ENCODE measurements at places on chromosomes 12 and 14. TPM values are rescaled to one million over a fixed set of nuclear protein-coding genes. Genes with fewer than 3 reads are reported as not detected.

DNA sequence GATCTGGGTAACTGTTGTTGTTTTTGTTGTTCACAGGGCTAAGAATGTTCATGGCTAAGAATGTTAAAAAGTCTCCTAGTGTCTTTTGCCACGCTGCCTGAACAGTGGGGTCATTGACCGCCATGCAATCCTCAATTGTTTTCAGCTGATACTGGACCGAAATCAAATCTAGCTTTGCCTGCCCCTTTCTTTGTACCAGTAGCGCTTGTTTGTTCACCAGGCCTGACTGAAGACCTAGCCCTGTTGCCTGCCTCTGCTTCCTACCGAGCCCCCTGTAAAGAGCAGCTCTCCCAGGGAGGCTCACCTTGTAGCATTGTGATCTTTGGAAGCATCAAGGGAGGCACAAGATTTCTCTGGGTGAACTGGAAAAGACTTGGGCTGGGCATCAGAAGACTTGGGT lies 6.7 kb downstream of the PSEN1 start:
- H3K36me3 ChIP-seq: peaks cover 4% of the 10 kb centered on the region
- DNase-seq: no peak
- H3K27me3 ChIP-seq: no peaks in the 10 kb centered on the region
- H3K4me1 ChIP-seq: no peaks in the 10 kb centered on the region
- H3K4me3 ChIP-seq: no peak overlapping the region
- no peak overlapping the region for H3K27ac ChIP-seq

DNA sequence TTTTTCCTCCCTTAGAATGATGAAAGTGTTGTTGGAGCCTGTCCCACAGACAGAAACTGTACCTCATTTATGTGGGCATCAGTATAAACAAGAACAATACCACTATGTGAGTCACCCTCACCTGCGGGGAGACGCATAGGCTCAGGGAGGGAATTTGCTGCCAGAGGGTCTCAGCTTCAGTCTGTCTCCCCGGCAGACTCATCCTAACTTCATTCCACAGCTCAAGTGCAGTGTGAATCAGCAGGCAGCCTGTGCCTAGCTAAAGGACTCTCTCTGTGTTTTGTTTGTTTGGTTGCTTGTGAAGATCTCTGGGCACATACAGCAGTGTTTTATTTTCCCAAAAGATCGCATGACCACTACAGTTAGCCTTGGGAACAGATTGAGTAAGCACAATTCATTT lies 98.9 kb downstream of the PRKCH start:
- H3K4me3 ChIP-seq: no peak overlapping the region
- no peaks in the 10 kb centered on the region for H3K27me3 ChIP-seq
- no peaks in the 10 kb centered on the region for H3K4me1 ChIP-seq
- no peak for DNase-seq
- no peak overlapping the region for H3K27ac ChIP-seq

GRCh38 chr14:31556191-31556590 lies 5.0 kb upstream of the NUBPL start:
- peaks cover 6% of the 10 kb centered on the region for H3K4me1 ChIP-seq
- H3K36me3 ChIP-seq: no peaks in the 10 kb centered on the region
- no peak for DNase-seq
- no peak overlapping the region for H3K4me3 ChIP-seq
- no peaks in the 10 kb centered on the region for H3K27me3 ChIP-seq

DNA sequence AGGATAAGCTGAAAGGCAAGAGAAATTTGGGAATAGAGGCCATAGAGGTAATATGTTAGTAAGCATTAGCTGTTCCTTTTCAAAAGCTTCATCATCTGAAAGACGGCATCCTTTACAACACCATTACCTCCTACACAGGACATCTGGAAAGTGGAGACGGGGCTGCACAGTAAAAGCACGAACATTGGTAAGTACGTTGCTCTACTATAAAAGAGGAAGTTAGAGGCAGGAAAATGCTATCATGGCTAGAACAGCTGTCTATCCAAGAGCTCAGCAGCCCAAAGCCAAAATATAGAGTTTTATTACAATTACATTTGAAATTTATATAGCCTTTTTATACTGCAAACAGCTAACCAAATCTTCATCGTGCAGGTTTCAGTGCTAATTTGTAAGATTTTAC lies 172.3 kb upstream of the GRIP1 start:
- H3K4me1 ChIP-seq: no peaks in the 10 kb centered on the region
- no peak overlapping the region for H3K4me3 ChIP-seq

The CCDC175 gene
- not detected for total RNA-seq

The GPR137C gene
- total RNA-seq: 0.85 TPM

The BEST3 gene
- total RNA-seq: 1.4 TPM

The OTOGL gene
- total RNA-seq: 10.9 TPM

The TMEM260 gene
- total RNA-seq: 7.0 TPM

The ACRBP gene
- 0.43 TPM for total RNA-seq
